ENCODE measurements at places on chromosomes 1 and 21.

DNA sequence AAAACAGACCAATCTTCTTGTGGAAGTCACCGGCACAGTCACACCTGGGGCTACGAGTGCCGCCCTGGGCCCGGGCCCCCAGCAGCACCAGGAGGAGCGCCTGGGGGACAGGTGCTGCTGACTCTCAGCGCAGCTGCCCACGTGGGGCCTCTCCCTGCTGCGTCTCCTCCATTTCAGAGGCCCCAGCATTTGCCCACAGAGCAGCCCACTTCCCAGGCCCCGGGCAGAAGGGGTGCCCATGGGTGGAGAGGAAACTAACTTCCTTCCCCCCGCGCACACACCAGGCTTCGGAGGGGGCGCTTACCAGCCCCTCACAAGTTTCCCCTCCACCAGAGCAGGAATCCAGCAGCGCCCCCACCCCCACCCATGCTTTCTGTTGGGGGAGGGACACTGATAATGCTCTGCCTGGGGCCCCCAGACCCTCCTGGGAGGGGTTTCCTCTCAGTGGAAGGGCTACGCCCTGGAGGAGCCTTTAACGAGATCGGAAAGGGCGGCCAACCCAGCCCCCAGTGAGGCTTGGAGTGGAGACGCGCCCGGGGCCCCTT, 440 bp downstream of the TNFRSF25 start:
- DNase-seq, result peak; percentile 70

DNA sequence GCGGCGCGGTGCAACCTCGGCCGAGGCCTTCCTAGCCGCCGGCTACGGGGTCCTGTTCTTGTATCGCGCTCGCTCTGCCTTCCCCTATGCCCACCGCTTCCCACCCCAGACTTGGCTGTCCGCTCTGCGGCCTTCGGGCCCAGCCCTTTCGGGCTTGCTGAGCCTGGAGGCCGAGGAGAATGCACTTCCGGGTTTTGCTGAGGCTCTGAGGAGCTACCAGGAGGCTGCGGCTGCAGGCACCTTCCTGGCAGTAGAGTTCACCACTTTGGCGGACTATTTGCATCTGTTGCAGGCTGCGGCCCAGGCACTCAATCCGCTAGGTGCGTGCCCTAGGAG, 379 bp downstream of the PPCS start:
- peak; percentile 69 for DNase-seq

DNA sequence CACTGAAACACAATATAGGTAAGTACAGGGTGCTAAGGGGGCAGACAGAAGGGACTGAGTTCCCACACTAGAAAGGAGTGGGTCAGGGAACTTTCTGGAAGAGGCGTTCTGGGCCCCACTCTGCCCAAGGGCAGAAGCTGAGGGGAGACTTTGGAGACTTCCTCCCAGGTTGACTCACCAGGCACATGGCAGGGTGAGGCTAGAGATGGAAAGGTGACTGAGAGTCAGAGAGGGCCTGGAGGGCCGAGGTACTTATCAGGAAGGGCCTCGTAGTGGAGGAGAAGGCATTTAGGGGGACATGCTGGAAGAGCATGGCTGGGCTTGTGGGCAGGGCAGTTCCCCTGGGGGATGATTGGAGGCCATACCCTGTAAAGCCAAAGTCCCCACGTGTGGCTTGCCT, 159.9 kb upstream of the JUN start:
- DNase-seq, result no peak

DNA sequence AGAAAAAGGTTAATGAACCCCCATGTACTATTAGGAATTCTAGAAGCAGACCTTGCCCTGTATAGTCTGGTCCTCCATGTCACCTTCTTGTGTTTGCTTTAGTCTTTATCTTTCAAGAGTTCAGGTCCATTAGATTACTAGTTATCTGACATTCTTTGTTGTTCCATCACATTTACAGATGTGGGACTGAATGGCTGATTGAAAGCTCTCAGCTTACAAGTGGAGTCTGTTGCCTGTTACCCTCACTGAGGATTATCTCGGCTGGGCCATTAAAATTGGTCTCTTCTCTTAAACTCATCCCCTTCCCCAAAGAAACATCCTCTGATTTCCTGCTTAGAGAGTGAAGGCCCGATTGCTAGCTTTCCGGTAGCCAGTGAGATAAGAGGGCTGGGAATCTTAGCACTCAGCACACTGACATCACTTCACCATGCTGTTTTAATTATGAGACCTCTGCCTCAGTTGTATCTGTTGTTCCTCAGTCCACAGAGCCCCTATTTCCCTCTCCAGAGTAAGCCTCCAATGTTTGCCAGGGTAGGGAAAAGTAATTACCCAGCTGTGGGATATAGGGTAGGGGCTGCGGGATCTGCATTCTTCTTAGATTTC, 76.8 kb downstream of the LPGAT1 start:
- DNase-seq, result no peak

- DNase-seq, result no peak
Measured at GRCh38 chr1:235843461-235843961, 23.2 kb downstream of the LYST start.

GRCh38 chr1:37442644-37443043, 31.7 kb upstream of the ZC3H12A start:
- no peak for DNase-seq

DNA sequence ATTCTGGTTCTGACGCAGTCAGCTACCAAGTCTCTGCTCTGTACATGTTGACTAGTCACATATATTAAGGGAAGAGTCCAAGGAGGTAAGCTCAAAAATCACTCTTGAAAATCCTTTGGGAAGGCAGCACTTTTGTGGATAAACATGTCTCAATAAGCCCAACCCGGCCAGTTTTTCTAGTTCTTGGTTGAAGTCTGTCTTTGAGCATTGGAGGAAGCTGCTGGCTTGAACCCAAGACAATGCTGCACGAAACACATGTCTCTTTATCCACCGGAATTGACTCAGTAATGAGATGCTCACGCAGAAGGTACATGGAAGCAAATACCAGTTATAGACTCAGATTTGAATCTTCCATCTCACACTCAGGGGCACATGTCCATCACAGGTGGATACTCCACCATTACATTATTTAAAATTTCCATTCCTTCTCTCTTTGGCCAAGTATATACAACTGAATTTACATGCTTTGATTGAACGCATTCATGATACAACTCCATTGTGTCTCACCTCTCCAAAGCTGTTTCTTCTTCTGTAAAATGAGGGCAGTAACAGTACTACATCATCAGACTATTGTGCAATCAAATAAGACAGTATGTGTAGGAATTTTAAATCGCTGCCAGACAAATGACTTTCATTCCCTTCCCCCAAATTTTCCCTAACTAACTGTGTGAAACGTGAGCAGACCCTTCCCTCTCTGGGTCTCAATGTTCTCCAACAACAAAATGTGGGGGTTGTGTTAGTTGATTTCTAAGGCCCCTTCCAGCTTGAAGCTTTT, 9.6 kb upstream of the GUCA2A start:
- DNase-seq, result no peak

- DNase-seq, result peak; percentile 78
Measured at GRCh38 chr1:160646711-160647328, at the start of gene SLAMF1. Gene SLAMF1 (minus strand): TSS chr1:160647044. CDS start chr1:160646945, 99 bp downstream.

DNA sequence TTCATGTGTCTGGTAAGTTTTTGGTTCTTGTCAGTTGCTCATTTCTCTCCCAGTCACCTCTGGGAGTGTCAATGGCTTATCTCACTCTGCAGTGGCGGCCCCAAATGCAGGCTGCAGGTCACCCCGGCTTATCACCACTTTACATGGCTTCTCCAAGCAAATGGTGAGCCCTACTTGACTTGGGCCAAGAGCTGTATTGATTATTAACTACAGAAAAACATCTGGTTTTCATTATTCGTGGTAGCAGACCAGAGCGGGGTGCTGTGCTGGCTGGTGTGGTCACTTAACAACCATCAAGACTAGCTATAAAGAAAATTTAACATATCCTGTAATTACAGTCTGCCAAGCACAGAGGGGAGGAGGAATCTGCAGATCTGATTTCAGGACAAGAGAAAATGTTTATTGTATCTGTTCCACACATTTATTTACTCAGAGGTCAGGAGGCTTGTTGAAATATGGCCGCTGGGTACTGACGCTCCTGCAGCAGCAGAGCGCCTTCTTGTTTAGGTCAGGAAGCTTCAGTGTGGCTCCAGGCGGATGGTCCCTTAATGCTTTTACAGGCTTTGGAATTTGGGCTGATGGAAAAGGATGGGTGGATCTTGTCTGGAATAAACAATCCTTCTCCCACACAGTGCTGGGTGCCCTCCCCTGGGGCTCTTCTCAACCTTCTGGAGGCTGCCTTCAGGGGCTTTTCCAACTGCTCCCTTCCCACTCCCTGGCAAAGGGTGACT, 87.8 kb downstream of the HLX start:
- no peak for DNase-seq

- DNase-seq, result no peak
Measured at GRCh38 chr21:36282568-36283230, 37.3 kb upstream of the MORC3 start.

DNA sequence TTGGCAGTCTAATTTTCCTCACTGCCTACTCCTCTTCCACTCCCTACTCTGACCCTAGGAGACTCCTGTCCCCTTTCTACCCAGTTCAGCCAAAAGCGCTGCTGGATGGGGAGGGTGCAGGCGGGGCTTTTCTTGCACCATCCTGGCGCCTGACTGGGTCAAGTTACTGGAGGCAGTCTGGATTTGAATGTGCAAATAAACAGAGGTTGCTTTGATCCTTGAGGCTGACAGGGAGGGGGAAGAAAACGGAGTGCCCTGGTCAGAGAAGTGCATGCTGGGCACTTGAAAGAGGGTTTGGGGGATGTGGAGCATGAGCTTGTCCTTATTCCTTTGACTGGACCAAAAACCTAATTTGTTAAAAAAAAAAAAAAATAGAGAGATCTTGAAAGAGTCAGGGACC, 76.8 kb upstream of the SOX13 start:
- DNase-seq, result no peak

DNA sequence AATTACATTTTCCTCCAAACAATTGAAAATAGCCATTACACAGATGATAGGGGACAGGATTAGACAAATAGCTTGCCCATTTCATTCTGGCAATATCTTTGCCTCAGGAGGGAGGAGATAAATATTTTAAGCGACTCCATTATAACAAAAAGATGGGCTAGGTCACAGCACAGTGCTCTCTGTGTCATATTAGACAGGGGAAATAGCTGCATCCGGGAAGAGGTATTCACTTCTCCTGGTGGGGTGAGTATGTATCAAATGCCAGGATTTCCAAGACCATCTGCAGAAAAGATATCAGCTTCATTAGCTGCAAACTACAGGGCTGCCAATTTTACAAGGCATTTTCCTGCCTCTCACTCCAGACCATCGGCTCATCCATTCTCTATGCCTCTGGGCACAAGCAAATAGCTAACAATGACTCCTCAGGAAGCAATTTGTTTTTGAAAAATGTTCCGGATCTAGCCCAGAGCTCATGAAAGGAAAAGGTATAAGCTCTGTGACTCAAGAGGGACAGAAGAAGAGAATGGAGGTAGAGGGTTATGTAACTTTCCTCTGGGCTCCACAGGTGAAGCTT, 41.9 kb upstream of the ANGPTL7 start:
- no peak for DNase-seq

- no peak for DNase-seq
Measured at GRCh38 chr1:10033359-10033845, 644 bp downstream of the UBE4B start.

- no peak for DNase-seq
Measured at GRCh38 chr1:167197692-167198091, 23.0 kb upstream of the POU2F1 start.

GRCh38 chr1:11468878-11469277, 10.1 kb upstream of the DISP3 start:
- no peak for DNase-seq

Data from stimulated activated CD4-positive, alpha-beta T cell treated with anti-CD3 and anti-CD28 coated beads, Interleukin-15, amount 100 ng/mL, for 24 hours (primary cell).